ENCODE measurements at places on chromosomes 4 and X.

GRCh38 chr4:8410066-8410625 is 30.4 kb downstream of the ACOX3 start:
- DNase-seq, result no peak

GRCh38 chrX:27254656-27255055 is 208.5 kb downstream of the PPP4R3C start:
- DNase-seq, result no peak

DNA sequence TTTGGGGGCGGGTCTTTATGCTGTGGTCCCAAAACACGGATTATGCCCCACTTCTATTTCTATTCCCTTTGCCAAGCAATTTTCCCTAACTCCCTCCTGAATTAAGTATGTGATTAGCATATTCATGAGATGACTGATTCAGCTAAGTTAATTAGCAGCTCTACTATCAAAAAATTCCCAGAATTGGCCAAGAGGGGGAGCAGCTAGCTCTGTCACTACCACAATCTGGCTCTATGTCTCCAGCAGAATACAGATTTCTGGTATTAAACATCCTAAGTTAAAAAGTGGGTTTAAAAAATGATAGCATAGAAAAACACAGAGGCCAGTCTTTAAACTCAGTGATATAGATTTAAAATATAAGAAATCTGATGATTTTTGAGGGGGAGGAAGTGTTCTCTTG is 80.3 kb downstream of the GPC4 start:
- peak; percentile 24 for DNase-seq

GRCh38 chrX:150731795-150732194 is 38.6 kb downstream of the MTMR1 start:
- no peak for DNase-seq

DNA sequence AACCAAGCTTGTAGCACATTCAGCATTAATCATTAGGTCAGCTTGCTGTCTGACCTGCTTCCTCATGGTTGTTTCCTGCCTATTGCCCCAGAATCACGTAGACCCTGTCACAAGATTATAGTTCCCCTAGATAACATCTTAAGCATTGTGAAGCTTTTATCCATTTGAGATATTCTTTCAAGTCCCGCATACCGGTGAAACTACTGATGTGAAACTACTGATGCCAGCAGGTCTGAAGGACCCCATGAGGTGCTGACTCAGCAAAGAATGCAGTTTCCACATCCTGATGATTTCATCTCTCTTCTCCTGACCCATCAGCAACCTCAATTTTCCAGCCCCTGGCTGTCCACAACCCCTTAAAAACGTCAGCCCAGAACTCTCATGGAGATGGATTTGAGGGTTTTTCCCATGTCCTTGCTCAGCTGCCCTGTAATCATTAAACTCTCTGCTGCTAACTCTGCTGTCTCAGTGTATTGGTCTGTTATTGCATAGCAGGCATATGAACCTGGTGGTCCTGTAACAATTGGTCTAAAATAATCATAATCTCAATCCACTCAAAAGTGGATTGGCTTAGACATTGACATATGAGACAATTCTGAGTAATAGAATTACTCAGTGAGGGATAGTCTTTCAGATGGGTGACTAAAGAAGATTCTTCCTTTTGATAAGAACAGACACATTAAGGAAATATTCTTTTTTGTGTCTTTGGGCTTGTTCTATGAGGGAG is 26.3 kb upstream of the UBA6 start:
- no peak for DNase-seq

DNA sequence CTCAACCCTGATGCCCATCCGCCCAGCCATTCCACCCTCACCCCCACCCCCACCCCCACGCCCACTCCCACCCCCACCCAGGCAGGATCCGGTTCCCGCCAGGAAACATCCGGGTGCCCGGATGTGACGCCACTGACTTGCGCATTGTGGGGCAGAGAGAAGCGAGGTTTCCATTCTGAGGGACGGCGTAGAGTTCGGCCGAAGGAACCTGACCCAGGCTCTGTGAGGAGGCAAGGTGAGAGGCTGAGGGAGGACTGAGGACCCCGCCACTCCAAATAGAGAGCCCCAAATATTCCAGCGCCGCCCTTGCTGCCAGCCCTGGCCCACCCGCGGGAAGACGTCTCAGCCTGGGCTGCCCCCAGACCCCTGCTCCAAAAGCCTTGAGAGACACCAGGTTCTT is at the start of gene MAGEA1:
TSS of gene MAGEA1 (plus strand) at position 154 of the 400 bp plus-strand sequence. CDS start 3,106 bp downstream, outside the sequence.
- DNase-seq, result no peak

DNA sequence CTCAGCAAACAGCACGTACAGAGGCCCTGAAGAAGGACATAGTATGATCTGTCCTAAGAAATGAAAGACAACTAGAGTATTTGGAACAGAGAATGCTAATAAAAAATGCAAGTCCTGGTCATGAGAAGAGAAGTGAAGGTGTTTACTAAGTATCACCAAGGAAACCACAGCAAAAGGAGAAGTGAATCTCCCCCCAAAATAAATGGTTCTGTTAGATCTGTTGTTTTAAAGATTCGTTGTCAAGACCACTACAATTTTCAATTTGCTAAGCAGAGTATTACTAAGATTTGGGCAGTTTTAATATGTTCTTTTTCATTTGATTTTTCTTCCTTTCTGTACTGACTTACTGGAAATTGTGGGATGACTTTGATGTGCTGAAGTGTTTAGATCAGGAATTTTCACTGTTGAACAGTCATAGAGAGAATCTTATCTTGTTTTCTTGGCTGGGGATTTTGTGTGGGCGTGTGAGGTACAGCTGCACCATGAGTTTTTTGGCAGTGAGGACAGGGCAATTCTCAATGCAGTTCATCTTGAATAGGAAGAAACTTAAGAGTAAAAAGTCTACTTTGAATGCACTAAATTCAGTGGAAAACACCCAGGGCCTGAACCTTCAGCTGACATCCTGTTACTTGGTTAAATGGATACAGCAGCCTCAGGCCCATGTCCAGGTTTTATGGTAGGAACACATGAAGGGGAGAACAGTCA is 132.2 kb downstream of the STIM2 start:
- DNase-seq, result no peak

- DNase-seq, result no peak
Observed at GRCh38 chr4:26257850-26258249, 63.0 kb upstream of the RBPJ start.
